Stimulated activated naive CD4-positive, alpha-beta T cell treated with Interleukin-2 at 50 U/mL for 16 hours (primary cell): ENCODE measurements at places on chromosomes 5 and 9.

DNA sequence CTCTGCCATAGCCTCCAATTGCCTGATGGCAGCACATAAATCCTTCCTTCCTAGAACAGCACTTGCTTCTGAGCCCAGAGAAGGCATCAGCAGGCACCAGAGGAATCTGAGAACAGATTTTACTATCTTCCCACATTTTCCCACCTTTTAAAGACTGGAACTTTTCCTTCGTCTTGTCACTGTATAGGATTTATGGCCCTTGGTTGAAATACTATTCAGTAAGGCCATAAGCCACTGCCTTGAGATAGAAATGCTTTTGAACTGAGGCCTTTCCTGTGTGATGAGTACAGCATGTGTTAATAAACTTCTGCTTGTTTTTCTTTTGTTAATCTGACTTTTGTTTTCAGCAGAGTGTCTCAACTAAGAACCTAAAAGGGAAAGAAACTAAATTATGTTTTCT lies 84.3 kb downstream of the MRPS27 start:
- no peak for DNase-seq

DNA sequence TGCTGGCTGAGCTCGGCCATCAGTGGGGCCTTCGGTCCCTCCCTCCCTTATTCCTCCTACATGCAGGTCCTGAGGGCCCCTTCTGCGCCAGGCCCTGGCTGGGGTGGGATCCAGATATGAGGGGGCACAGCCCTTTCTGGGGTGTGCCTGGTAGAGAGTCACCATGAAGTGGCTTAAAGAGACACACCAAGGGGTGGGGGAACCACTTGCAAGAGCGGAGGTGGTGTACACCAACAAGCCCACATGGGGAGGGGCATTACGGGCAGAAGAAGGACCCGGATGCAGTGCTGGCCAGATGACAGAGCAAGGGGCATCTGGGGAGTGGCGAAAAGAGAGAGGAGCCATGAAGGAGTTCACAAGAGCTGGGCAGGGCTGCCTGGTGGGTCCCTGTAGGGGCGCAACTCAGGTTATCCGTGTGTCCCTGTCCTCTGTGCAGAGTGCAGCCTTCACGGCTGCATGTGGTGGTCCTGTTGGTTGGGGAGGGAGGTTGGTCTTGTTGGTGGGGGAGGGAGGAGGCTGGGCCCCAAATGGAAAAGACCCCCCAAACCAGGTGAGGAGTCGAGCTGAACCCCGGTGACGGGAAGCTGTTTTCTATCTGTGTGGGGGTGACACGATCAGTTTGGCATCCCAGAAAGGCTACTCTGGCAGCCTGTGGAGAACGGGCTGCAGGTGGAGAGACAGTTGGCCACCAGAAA lies 158.1 kb downstream of the DAB2IP start:
- DNase-seq: no peak

DNA sequence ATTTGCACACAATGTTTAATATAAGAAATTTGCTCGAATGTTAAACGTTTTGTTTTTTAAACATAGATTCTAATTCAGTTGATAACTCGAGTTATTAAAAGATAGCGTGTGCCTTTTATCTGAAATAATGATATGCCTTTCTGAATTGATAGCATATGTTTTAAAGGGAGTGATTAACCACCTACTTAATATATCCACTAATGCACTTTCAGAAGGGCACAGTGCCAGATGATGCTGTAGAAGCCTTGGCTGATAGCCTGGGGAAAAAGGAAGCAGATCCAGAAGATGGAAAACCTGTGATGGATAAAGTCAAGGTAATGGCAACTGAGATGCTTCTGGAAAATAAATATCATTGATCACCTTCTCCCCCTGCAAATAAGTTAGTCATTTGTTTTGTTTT lies 53.9 kb downstream of the ERAP1 start:
- DNase-seq: no peak

DNA sequence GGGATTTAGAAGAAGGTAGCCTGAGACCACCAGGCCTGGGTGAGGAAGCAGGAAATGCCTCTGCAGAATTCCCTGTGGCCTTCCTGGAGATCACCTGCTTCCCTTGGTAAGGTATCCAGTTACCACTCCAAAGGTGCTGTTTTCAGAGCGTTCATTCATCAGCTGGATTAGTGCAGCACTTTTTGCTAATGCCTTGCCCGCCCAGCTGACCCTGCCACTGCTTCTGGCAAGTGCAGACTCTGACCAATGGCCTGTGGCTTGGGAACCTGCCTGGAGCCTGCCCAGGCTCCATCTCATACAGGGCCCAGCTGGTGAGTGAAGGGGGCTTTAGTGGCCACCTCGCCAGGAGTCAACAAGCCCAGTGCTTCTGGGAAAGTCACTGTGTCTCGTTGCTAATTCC lies 48.6 kb downstream of the FOXI1 start:
- no peak for DNase-seq

GRCh38 chr9:113368348-113368981 lies 8.3 kb downstream of the HDHD3 start:
- DNase-seq: no peak

DNA sequence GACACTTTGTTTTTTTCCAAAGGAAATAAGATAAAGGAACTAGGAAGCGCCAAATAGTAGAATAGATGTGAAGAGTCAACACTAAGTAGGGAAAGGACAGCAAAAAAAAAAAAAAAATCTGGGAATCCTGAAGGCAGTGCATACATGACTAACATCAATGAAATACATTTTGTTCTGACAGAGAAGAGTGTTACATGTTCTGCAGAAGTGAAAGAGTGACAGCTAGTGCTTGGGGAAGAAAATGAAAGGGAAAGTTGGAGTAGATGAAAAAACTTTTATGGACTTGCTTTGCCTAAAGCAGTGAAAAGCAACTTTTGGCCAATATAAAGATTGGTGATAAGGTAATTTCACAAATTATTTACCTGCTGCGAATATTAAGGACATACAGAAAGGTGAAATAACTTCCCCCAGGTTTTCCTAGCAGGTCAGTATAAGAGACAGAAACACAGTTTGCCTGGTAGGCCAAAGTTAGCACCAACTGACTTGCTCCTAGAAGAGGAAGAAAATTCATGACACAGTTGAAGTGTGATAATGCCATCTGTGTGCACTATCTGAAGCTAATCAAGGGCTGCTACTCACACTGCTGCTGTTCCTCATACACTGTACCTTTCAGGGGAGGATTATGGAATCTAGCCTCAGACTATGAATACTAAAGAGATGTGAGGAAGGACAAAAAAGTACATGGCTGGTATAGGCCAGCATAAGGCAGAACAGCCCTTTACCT lies 38.6 kb downstream of the RANBP6 start:
- no peak for DNase-seq

DNA sequence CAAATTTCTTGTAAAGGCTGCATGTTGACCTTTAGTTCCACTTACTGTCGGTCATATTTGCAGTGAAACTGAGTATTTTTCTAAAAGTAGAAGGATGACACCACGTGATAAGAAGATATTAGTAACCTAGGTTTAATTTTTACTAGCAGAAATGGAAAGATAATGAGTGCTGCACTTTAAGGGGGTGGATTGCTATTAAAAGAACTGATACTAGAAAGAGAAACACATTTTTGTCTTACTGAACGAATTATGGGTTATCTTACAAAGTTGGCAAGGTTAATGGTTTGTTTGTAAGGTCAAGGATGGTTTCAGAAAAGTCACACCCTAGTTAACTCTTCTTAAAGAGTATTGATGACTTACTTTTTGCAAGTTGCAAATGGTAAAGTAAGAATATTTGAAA lies 2.4 kb downstream of the MACIR start:
- DNase-seq: no peak

GRCh38 chr5:138544181-138545134 lies 1.4 kb upstream of the ETF1 start:
- DNase-seq: no peak

DNA sequence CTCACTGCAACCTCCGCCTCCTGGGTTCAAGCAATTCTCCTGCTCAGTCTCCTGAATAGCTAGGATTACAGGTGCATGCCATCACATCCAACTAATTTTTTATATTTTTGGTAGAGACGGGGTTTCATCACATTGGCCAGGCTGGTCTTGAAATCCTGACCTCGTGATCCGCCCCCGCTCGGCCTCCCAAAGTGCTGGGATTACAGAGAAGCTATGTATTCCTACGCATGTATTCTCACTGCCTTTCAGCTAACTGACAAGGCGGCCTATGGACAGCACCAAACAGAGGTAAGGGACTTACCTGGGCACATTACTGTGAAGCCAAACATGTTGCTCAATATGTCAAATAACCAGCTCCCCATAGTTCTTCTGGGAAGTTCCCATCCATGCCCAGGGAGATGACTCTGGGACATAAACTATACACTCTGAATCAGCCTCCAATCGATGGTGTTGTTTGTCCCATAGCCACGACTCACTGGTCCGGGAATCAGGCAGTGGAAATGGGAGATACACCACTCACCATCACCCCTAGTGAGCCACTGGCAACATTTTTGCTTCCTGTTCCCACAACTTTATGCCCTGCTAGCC lies 114.6 kb downstream of the SYK start:
- no peak for DNase-seq

- no peak for DNase-seq
These were observed 69.9 kb downstream of the STK10 start for GRCh38 chr5:172117977-172118701.

GRCh38 chr9:10235376-10235775 lies 377.4 kb downstream of the PTPRD start:
- DNase-seq: no peak

DNA sequence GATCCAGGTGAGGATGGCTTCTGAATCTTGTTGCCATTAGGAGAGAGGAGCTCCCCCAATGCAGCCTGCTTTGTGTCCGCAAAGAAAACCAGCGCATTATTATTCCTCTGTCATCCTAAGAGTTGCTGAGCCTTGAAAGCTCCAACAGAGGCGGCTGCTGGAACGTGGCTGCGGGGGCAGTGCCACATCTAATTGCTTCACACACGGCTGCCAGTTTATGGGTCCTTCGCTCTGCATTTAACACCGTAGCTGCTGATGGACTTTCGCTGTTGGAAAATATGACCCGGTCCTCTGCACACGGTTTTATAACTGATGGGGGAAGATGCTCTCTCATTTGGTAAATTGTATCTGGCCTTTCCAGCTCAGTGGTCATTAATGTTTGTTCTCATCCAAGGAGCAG lies 38.0 kb downstream of the ZNF622 start:
- DNase-seq: no peak

DNA sequence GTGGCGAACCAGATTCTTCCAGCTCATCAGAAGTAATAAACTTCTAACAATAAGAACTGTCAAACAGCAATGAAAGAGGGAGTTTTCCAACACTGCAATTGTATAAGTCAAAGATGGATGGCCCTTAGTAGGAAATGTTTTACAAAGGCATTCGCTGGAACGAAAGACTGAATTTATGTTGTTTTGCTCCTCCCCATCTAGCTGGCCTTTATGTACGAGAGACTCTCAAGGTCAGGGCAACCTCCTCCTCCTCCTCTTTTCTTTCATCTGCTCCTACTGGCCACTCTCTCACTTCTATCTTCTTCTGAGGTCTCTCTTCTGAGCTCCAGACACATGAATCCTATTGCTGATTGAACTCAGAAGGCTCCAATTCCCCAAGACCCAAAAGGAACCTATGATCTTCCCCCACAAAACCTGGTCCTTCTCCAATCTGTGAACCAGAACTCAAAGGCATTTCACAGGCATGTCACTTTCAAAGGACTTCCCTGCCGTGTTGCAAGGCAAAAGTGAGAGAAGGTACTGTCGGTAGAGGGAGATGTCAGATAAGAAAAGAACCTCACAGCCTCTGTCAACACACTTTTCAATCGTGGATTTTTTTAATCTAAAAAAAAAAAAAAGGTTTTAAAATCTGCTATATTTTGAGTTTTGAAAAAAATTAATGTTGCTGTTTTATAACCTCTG lies 28.5 kb upstream of the PUM3 start:
- no peak for DNase-seq

DNA sequence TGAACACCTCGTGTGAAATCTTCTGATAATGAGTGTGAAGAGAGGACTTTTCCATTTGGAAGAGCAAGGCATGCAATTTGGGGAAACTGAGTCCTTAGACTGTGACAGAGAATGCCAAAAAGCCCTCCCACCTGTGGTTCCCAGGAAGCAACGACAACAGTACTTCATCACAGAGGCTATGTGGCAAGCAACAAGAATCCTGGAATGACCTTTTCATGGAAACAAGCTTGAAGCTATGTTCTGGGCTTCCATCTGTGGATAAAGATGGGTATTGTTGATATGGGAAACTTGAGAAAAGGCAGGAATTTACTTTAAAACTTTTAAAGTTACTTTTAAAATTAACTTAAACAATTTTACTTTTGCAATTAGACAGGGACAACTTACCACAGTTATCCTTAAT lies 131.2 kb upstream of the ANKH start:
- DNase-seq: no peak

- no peak for DNase-seq
These were observed 61.7 kb upstream of the UBAC1 start for GRCh38 chr9:136022731-136023409.

GRCh38 chr5:100175346-100175745 lies 359.8 kb upstream of the FAM174A start:
- no peak for DNase-seq

DNA sequence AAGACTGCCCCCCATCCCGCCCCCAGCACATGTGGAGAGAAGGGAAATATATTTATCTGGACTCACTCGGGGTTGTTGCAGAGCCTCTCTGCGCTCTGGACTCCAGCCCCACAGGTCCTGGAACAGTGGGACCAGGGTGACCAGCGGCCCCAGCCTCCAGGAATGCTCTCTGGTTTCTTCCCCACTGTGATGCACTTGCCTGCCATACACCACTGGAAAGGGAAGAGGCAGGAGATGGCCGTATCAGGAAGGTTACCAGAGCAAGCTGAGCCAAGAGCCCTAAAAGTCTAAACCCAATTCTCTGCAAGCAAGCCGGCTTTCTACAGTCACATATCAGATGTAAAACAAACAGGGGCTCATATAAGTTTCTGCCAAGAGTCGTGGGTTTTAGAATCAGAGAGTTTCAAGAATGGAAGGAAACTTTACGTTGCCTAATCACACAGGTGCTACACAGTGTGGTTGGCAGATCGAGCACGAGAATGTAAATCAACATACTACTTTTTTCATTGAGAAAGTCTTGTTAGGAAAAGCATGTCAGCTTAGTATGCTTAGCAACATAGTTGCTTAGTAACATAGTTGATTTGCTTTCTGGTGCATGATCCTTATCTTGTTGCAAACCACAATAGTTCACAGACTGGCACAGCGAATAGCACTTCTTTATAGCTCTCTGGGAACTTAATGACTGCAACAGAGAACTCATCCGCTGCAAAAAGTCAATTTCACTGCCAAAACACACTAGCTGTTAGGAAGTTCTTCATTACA lies 201.2 kb downstream of the TARS1 start:
- no peak for DNase-seq

DNA sequence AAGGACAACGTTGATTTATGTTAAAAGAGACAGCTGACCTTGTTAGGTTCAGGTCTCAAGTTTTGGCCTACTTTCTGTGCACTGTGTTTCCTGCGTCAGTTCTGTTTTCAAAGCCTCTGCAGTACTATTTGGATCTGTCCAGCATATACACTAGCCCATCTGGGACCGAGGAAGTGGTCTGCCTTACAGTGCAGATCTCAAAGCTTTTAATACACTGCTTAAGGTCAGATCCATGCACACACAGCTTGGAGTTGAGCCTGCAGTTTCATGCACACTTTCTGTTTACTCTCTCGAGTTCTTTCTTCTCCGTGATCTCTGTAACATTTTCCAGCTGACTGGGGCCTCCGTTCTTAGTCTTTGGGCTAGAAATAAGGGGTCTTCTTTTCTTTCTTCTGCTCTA lies 24.1 kb downstream of the CARTPT start:
- DNase-seq: no peak

- no peak for DNase-seq
These were observed 248.7 kb downstream of the TAF11L14 start for GRCh38 chr5:17882760-17883488.
